ENCODE measurements at places on chromosomes 4 and X.

DNA sequence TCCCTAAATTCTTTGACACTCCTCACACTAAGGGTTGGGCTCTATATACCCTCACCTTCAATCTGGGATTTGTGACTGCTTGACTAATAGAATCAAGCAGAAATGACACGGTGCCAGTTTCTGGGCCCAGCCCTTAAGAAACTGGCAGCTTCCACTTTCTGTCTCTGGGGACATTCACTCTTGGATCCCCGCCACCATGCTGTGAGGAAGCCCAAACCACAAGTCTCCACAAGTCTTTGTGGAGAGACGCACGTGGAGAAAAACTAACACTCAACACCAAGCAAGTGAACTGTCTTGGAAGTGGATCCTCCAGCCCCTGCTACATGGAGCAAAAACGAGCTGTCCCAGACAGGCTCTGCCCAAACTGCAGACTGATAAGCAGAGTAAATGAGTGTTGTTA lies 1.1 kb upstream of the EDNRA start:
- DNase-seq, result peak; percentile 91

DNA sequence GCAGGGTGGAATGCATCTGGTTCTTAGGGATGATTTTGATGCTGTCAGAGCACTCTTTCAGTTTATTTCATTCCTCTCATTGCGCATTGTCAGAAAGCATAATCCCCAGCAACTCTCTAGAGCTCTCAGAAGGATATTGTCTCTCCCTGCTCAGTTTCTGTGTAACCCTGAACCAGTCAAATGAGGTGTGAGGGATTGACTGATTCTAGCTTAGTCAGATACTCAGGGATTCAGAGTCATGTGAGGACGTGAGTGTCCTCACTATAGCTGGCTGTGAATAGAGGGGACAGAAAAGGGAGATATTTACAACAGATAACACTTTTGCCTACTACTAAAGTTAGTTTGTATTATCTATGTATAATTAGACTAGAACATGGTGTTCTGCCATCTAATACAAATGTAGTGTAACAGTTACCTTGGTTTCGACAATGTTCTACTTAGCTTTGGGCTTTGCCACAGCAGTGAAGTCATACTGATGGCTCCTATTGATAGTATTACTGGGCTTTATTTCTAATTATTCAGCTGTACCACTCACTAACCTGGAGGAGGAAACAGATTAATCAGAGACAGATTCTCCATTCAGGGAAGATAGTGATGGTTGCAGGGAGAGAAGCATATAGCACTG lies 19.5 kb downstream of the AP1AR start:
- DNase-seq, result no peak

DNA sequence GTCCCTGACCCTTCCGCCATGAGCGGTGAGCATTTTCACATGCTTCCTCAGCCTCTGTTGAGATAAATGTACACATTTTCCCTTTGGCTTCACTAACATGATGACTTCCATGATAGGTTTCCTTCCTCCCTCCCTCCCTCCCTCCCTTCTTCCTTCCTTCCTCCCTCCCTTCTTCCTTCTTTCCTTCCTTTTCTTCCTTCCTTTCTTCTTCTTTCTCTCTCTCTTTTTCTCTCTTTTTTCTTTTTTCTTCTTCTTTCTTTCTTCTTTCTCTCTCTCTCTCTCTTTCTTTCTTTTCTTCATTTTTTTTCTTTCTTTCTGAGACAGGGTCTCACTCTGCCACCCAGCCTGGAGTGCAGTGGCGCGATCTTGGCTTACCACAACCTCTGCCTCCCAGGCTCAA lies 8.9 kb downstream of the HGFAC start:
- DNase-seq, result no peak

- DNase-seq, result peak; percentile 54
These were observed 1.7 kb downstream of the PDGFRA start for GRCh38 chr4:54230484-54231418.

- DNase-seq, result no peak
These were observed 19.5 kb downstream of the PRKG2 start for GRCh38 chr4:81195475-81195874.

- no peak for DNase-seq
These were observed 84.3 kb upstream of the C1QTNF7 start for GRCh38 chr4:15343581-15343980.

DNA sequence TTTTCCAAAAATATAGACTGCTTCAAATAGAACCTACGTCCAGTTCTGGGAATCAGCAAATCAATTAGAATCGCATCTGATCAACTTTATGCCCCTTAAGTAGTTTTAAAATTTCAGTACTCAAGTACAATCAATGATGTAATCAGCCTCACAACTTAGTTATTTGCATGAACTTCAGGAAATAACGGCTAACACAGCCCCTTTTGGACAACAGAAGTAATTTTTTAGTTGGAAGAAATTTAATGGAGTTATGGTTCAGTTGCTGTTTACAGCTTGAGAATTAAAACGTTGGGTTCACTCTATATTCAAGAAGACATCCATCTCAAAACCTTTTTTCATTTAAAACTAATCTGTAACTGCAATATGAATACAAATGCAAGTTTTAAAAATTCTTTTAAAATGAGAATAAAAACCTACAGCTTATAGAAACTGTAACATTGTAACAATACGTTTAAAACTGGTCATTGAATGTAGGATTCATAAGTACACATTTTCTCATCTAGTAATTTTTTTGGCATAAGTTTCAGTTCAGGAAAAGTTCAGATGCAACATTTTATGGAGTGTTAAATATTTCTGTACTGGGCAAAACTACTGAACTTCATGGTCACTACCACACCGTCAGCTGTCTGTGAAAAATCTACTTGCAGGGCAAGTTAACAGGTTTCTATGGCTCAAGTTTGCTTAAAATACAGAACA lies 956 bp downstream of the TAPT1 start:
- peak; percentile 43 for DNase-seq

- peak; percentile 95 for DNase-seq
These were observed 16.7 kb upstream of the SOD3 start for GRCh38 chr4:24778464-24779225.

- no peak for DNase-seq
These were observed 18.7 kb upstream of the PLCXD1 start for GRCh38 chrX:262381-262909.

GRCh38 chrX:115952417-115953092 lies 218.0 kb upstream of the AGTR2 start:
- DNase-seq, result no peak

DNA sequence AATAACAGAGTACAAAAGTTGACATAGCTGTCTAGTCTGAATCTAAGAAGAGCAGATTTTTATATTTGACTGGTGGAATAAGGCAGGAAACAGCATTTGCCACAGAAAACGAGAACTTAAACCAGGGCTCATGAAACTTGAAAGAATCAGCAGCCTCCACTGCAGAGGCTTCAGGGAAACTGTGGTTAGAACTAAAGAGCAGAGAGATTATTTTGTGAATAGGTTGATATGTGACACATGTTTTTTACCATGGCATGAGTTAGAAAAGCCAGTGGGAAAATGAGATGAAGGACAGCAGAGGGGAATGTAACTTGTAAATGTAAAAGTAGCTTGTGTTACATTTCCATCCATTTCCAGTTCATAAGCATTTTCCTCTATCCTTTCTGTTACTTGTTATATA lies 63.7 kb upstream of the CAMK2D start:
- DNase-seq, result no peak

GRCh38 chr4:47451657-47452056 lies 11.8 kb downstream of the COMMD8 start:
- peak; percentile 40 for DNase-seq

DNA sequence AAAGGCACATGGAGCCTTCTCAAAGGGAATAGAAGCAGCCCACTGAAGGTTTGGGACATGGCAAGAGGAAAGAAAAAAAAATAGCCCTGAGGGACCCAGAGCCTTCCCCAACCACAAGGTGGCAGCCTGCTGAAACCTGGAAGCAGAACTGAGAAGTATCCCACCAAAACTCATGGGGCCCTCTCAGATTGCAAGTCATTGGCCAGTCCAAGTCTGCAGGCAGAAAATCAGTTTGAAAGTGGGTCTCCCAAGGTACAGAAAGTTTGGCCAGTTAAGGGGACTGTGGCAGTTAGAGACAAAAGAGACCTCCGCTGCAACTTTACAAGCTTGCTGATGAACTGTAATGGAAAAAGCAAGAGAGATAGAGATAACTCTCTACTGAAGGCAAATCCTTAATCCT lies 155.8 kb downstream of the ANTXR2 start:
- DNase-seq, result peak; percentile 58

- DNase-seq, result peak; percentile 53
These were observed 144.4 kb downstream of the AMMECR1 start for GRCh38 chrX:110173192-110174175.

DNA sequence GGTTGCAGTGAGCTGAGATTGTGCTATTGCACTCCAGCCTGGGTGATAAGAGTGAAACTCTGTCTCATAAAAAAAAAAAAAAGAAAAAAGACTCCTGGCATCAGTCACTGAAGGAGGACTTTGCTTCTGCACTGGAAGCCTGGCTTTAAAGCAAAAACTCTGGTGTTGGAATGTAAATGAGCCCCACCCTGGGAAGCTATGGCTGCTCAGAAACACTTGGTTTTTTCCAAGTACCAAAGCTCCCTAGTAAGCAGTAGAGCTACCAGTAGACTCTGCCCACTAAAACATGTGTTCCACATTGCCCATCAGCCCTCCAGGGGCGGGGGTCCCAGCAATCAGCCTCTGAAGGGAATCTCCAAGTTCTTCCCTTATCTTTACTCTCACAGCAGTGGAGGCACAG lies 154.4 kb downstream of the SHROOM3 start:
- peak; percentile 91 for DNase-seq

GRCh38 chrX:4379071-4379470 lies 665.6 kb upstream of the PRKX start:
- DNase-seq, result no peak

DNA sequence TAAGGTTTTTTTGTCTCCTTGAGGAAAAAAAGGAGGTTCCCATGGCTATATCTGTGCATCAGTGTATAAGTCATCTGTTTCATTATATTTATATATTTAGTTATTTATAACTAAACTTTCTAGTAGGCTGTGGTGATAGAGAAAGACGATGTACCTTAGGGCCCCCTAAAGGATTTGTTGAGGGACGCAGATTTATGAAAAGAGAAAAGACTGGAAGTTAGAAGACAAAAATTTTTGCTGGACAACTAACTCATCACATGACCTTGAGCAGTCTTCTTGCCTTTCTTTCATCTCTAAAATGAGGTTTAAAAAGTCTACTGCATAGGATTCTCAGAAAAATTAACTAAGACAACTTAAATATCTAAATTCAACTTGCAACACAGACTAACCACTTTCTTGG lies 6.1 kb downstream of the GASK1B start:
- DNase-seq, result no peak

- DNase-seq, result no peak
These were observed 1.1 kb upstream of the SH3BP2 start for GRCh38 chr4:2791518-2792395.

DNA sequence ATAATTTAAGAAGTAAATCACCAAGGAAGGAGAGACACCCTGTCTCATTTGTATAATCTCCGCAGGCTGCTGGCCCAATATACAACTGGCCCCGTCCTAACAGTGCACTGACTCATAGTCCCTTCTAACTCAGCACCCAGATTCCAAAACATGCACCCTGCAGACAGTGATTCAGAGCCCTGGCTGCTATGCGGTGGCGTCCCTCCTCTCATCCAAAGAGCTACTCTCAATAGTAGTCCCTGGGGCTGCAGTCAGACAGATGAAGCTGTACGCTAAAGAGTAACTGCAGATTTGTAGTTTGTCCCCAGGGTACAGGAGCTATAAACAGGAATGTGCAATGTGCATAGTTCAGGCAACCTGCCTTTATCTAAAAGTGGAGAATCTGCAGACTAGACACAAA lies 23.0 kb downstream of the GABRA3 start:
- DNase-seq, result peak; percentile 3

DNA sequence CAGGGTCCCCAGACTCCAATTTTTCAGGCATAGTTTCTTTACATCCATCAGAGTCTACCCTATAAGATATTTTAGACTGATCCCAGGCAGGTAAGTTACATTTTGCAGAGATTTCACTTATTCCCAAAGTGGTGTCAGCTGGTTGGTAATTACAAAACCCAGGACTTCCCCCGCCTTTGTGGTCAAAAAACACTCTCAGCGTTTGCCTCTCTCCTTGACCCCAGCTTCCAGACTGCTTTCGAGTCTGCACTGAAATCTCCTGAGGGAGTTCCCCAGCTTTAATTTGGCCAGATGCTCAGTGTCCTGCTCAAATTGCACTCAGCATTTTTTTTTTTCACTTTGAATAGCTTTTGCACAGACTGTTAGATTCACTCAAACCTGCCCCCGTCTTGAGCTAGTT lies 11.2 kb upstream of the AMOT start:
- DNase-seq, result no peak

GRCh38 chr4:7852568-7853185 lies 87.0 kb downstream of the AFAP1 start:
- no peak for DNase-seq

DNA sequence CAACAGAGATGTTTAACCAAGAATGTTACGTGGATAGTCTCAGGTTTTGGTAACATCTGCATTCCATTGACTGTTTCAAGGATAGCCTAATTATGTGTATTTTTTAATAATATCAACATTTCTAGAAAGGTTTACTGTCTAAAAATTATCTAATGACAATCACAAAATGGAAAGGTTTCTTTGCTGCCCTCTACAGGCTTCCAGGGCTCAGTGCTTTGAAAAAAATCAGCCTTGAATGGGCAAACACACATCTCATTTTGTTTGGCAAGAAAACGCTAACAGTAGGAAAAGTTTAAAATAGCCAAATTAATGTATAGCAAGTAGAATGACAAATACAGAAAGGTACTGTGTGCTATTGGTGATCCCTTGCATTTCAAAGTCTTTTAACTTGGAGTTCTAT lies 223.4 kb upstream of the PRPS2 start:
- DNase-seq, result peak; percentile 8

DNA sequence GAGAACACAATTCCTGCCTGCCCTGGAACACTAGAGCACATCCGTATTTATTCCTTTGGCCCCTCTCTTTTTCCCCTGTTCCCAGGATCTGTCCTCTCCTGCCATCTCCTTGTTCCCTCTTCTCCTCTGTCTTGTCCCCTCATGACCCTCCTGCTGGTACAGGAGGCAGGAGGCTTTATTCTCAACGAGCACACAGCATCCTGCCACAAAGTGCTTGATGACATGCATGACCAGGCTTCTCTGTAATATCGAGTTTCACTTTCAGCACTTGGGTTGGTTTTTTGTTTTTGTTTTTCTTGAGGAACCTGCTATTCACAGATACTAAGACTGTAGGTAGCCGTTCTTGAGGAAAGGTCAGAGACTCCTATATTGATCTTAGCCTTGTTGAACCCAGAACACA lies 35.3 kb downstream of the NALF2 start:
- no peak for DNase-seq

GRCh38 chrX:154727871-154728270 lies 23.0 kb downstream of the GAB3 start:
- peak; percentile 61 for DNase-seq

- no peak for DNase-seq
These were observed 30.5 kb downstream of the PLAC8 start for GRCh38 chr4:83083925-83084475.

GRCh38 chr4:105022811-105023667 lies 123.6 kb upstream of the TET2 start:
- DNase-seq, result no peak

GRCh38 chrX:101260435-101260834 lies 30.7 kb downstream of the TAF7L start:
- no peak for DNase-seq

Data from fibroblast of skin of back (primary cell).